ENCODE measurements at places on chromosomes 3 and 15.

GRCh38 chr3:138578141-138578540 lies 15.9 kb downstream of the CEP70 start:
- peak; percentile 39 for DNase-seq

GRCh38 chr3:147417551-147418295 lies 8.6 kb downstream of the ZIC1 start:
- DNase-seq: no peak

GRCh38 chr3:37498126-37499039 lies 324.0 kb upstream of the LRRFIP2 start:
- DNase-seq: no peak

DNA sequence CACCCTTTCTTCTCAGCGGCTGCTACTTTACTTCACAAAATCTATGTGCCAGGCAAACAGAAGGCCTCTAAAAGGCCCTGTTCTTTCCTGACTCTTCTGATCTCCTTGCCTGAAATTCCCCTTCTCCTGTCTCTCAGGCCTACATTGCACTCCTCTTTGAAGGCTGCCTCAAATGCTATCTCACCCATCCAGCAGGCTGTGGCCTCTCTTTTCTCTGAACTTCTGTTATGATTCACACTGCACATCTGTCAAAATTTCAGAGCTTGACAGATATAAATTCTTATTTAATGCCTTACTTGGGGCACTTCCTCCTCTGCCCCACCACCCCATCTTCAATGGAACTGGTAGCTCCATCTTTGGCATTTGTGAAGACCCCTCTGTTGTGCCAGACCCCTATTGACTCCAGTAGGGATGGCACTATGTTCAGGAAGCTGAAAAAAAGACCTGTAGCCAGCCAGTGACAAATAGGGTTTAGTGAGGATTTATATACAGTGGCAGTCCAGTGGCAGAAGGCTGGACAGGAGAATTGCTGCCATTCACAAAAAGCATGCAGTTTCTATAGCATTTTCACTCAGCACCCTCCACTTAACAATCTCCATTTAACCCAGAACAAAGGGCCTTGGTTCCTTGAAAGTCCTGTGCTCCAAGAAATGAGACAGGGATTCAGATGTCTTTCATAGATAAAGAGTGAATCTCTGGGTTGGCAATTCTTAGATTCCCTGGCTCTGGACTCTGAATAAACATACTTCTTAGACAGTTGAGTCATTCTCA lies 415.8 kb upstream of the GRM7 start:
- no peak for DNase-seq

All from germinal center (tissue), 1 donor.